ENCODE measurements at places on chromosomes 3 and 15.

- DNase-seq: no peak
Observed at GRCh38 chr15:68312701-68313204, 35.2 kb downstream of the FEM1B start.

GRCh38 chr3:151383111-151383510 lies 1.4 kb downstream of the P2RY12 start:
- DNase-seq: no peak

DNA sequence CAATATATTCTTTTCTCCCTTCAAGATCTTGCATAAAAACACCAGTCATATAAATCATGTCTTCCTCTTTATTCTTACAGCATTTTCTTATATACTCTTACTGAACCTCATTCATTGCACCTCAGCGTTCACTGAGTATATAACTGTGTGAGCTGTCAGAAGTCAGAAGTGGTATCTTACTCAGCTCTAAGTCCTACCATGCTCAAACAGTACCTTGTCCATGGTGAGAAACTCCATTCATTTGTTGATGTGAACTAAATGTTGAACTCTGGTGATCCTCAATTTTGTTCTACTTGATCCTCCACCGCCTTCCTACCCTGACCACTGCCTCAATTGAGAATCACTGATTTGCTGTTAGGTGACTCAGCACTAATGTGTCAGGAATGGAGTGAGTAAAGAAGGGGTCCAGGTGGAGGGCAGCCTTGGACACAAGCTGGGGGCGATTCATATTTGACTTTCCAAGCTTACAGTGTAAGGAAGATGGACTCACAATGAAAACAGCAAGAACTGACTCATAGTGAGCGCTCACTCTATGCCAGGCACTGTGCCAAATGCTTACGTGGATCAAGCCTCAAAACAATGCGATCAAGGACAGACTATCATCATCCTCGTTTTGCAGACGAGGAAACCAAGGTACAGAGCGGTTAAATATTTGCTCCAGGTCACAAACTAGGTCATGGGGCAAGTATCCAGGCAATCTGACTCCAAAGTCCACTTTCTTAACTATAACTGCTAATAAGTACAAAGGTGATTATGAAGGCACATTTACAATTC lies 13.5 kb upstream of the ZFYVE19 start:
- peak; percentile 94 for DNase-seq

DNA sequence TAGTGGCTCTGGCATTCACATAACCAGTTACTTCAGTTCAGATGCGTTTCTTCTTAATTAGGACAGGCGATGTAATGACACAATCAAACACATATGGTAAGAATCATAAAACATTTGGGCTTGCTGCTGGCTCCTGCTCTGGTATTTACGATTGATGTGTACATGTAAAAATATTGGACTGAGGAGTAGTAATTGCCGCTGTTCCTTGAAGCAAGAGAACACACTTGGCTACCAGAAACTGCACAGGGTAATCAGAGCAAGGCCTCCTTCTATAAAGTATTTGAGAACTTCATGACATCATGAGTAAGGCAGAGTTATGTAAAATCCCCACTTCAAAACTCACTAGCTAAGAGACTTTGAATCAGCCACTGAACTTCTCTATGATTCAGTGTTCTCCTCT lies 158.1 kb downstream of the SSR3 start:
- DNase-seq: no peak

- no peak for DNase-seq
Observed at GRCh38 chr15:53665930-53666329, 93.5 kb downstream of the WDR72 start.

DNA sequence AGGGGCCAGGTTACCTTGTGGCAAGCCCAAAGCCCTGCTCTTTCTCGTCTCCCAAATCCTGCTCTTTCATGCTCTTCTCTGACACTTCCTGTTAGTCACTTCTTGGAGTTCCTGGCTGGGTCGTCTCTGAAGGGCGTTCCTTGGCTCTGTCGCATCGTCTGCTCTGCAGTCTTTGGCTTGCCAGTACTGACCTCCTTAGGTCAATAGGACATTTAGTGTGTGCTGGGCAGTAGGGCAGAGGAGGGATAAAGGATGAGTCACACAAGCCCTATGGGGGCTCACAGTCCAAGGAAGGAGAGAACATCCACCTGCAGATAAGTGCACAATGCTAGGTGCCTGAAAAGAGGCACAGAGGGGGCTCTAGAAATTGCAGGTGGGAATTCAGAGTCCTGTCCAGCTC lies 87.5 kb downstream of the FAM43A start:
- peak; percentile 74 for DNase-seq

DNA sequence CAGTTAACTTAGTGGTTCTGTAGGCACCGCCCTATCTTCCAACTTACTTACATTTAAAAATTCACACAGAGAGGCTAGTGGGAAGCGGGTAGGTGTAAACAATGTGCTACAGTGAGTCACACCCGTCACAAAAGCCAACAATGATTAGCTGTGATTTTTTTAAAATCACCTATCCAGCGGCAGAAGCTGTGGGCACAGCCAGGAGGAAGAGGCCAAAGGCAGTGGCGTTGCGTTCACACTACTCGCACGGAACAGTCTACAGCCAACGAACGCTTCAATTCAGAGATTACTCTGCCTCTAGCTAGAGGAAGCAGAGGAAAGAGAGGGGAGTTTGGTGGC lies 2.5 kb upstream of the NLGN1 start:
- DNase-seq: peak; percentile 81

DNA sequence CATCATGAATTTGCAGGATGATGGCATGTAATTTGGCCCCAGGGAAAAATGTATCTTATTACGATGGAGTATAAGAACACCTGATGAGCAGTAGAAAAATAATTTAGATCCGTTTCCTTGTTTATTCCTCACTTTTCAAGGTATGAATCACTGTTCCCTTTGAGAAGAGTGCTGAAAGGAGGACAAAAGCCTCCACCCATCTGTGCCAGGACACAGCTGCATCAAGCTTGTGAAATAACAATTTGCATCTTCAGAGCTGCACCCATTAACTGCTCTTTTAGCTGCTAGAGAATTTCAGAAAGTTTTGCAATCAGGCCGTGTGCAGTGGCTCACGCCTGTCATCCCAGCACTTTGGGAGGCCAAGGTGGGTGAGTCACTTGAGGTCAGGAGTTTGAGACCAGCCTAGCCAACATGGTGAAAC lies 9.6 kb downstream of the CLDND1 start:
- DNase-seq: peak; percentile 91

DNA sequence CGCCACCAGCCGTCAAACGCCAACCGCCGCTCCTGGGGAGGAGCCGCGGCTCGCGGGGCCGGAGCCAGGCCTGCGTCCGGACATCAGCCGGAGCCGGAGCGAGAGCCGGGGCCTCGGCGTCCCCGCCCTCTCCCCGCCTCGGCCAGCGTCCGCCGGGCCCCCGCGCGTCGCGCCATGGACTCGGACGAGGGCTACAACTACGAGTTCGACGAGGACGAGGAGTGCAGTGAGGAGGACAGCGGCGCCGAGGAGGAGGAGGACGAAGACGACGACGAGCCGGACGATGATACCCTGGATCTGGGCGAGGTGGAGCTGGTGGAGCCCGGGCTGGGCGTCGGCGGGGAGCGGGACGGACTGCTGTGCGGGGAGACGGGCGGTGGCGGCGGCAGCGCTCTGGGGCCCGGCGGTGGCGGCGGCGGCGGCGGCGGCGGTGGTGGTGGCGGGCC lies 359 bp downstream of the ARIH1 start:
- no peak for DNase-seq

GRCh38 chr3:134441821-134442220 lies 44.0 kb downstream of the ANAPC13 start:
- no peak for DNase-seq

GRCh38 chr3:107384907-107385306 lies 7.7 kb downstream of the CCDC54 start:
- DNase-seq: no peak

DNA sequence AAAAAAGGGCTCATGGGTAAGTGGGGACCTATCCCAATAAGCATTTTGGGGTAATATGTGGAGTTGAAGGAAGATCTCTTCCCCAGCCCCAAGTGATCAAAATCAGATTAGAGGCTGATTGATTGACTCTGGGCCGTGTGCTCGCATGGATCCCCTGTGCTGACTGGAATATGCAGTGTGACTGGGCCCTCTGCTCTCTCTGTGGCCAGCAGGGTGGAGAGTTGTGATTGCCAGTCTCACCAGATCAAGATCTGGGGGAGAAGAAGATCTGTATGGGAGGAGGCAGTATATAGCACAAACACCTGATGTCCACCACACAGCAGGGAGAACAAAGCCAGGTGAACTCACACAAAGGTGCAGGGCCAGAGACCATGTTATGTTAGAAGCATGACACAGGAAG lies 8.8 kb downstream of the NUDT16 start:
- DNase-seq: no peak

DNA sequence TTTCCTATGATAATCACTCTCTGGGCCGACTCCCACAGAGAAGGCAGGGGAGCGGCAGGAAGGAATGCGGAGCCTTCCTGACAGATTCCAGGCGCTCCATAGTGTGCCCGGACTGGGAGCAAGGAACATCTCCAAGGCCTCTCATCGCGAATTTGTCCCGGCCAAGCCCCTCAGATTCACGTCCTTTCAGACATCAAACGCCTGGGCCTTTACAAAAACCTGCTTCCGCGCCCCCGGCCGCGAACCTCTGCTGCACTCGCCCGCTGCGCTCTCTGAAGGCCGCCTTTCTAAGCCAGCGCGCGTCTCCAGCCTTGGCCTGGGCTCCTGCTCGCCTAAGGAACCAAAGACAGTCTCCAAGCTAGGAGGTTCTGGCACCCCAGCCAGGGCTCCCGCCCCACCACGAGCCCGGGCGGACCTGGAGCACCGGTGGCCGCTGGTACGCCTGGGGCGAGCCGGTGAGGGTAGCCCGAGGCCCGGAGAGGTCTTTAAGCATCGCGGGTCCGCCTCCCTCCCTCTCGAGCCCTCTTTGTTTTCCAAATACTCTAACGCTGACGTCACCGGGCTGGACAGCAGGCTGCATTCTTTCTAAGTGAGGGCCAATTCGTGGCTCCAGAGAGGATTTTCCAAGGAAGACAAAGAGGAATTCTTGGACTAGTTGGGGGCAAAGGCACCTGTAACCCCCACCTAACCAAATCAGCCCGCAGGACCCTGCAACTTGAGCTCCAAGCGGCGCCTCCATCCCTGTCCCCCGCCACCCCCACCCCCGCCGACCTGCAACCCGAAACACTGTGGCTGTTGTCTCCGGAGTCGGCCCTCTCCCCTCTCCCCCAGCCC lies 759 bp downstream of the AMOTL2 start:
- DNase-seq: peak; percentile 96

DNA sequence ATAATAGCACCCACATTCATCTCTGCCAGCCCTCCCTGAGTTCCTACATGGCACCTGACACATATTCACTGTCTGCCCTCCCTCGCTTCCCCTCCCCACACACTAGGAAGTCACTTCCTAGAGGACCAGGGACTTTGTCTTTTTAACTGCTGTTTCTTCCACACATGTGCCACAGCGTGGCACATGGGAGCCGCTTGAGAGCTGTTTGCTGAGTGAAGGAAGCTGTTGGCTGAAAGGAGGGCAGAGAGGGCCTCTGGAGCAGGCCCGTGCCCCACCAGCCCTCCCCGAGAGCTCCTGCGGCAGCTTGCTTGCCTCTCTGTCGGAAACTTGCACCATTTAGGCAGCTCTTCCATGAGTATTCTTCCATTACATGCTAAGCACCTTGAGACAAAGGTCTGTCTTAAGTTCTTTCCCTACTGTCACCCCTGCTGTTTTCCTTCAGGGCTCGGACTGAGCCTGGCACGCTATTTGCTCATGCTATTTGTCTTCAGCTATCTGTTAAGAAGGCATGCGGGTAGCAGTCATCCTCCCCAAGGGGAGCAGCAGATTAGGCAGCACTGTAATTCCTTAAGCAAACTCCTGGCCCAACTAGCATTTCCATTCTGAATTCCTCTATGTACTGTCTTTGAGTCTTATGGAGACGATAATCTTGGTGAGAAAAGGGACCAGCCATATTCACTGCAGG lies 72.2 kb downstream of the CACNA1D start:
- DNase-seq: no peak

- DNase-seq: peak; percentile 67
Observed at GRCh38 chr3:113035387-113035982, 44.7 kb downstream of the GTPBP8 start.

Measured in M059J (cell line).